ENCODE measurements at places on chromosomes 11 and 22. TPM values are rescaled to one million over a fixed set of nuclear protein-coding genes. Genes with fewer than 3 reads are reported as not detected.

The PIK3C2A gene
- total RNA-seq, result 14.7 TPM

The MPZL2 gene
- 0.20 TPM for total RNA-seq

The MAPK8IP1 gene
- total RNA-seq, result 6.7 TPM

The SLC43A3 gene
- 0.75 TPM for total RNA-seq

The C22orf31 gene
- not detected for total RNA-seq

The C1QTNF4 gene
- total RNA-seq, result not detected
